ENCODE measurements at places on chromosomes 16 and 17.

GRCh38 chr16:82037666-82038065 lies 2.6 kb downstream of the HSD17B2 start:
- no peak for DNase-seq

- DNase-seq: no peak
Measured at GRCh38 chr16:18829251-18829650, 27.9 kb upstream of the ARL6IP1 start.

GRCh38 chr17:75639771-75640555 lies 6.7 kb downstream of the SMIM5 start:
- DNase-seq: no peak

GRCh38 chr17:44900894-44901293 lies 1.6 kb upstream of the EFTUD2 start:
- peak; percentile 50 for DNase-seq

- no peak for DNase-seq
Measured at GRCh38 chr16:19613834-19614233, 58.3 kb downstream of the VPS35L start.

DNA sequence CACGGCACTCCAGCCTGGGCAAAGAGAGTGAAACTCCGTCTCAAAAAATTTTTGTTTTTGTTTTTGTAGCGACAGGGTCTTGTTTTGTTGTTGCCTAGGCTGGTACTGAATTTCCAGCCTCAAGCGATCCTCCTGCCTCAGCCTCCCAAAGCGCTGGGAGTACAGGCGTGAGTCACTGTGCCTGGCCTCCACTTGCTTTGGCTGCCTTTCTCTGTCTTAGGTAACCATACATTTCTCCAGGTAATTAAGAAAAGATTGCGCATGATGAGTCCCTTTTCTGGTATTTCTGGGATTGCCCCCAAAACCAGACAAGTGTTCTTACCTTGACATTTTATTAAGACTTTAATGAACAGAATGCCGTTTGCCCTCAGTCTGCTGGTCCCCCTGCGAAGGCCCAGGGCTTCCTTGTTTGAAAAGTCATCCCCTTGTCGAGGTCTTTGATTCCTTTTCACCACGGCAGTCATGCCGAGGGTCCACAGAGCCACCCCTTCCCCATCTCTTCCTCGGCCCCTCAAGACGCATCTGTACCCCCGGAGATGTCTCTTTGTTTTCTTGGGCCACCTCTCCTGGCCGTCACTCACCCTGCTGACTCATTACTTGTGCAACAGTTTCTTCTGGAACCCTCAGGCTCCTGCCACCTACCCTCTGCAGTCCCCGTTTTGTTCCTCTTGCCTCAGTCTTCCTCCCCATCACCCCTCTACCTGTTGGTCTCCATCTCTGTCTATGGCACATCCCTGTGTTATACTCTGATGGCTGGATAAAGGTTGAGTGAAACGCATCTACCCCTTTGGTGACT lies 151.0 kb downstream of the SEC14L1 start:
- DNase-seq: no peak

DNA sequence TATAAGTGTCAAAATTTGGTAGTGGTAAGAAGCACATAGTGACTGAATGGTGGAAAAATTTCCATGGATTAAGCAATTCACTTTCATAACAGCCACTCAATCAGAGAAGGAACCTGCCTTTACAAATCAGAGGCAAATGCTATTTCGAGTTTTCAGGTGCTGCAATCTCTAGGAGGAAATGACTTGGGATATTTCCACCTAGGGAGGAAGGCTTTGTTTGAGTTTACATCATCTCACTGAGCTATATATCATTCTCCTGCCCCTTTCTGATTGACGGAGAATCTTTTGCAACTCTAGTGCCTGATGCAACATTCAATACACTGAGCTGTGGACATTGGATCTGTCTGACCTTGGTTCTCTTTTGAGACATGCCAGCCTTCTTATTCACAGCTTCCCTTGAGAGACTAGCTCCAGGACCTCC lies 26.3 kb downstream of the MARCHF10 start:
- DNase-seq: no peak

GRCh38 chr17:40422990-40423633 lies 5.4 kb upstream of the TOP2A start:
- DNase-seq: no peak

GRCh38 chr17:81635973-81636504 lies 873 bp downstream of the NPLOC4 start:
- no peak for DNase-seq

- DNase-seq: peak; percentile 78
Measured at GRCh38 chr17:17693253-17694168, 12.3 kb downstream of the RAI1 start.

GRCh38 chr16:54373534-54374520 lies 87.2 kb upstream of the IRX3 start:
- DNase-seq: no peak

- no peak for DNase-seq
Measured at GRCh38 chr16:554297-554621, 5.9 kb upstream of the PRR35 start.

DNA sequence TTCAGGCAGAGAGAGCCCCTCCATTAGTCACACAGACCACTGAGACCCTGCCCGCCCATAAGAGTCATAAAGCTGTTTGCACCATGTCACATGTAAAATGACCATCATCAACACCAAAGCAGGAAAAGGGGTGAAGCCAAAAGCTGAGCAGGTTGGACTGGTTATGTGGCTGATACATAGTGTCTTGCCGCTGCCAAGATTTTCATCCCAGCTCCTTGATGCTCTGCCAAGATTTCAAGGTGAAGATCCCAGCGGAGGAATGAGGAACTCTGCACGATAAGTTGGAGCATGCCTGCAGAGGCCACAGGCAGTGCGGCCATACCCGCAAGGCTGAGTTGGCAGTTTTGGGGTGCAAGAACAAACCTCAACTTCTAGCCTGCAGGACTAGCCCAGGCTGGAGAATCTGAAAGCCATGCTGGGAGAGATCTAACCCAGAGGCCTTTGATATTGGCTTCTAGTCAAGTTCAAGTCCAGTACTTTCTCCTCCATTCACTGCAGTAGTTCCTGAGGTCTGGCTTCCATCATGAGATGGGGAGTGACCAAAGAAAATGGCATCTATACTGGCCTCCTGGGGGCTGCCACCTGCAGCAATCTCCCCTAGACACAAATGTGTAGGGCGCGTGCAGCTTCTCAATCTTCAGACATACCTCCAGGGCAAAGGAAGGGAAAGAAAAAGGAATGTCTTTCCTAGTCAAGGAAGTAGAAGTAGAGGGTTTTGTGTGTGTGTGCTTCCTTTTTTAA lies 79.7 kb upstream of the NOL11 start:
- no peak for DNase-seq

GRCh38 chr17:7111784-7112509 lies 2.7 kb downstream of the ASGR2 start:
- DNase-seq: no peak

DNA sequence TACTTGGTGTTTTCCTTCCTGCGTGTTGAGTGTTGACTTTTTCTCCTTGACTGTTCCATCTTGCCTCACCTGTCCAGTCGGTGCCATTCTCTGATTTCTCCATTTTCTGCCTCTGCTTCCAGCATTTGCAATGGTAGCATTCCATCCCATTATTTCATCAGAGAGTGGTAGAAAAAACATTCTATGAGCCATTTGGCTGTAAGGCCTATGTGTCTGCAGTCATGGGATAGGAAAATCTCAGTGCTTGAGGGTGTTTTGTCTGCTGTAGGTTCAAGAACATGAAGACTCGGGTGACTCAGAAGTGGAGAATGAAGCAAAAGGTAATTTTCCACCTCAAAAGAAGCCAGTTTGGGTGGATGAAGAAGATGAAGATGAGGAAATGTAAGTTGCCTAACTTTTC lies 2.7 kb downstream of the UTP18 start:
- no peak for DNase-seq

GRCh38 chr17:57271821-57272220 lies 15.5 kb downstream of the MSI2 start:
- DNase-seq: no peak

GRCh38 chr17:3738562-3739295 lies 15.0 kb downstream of the HASPIN start:
- DNase-seq: peak; percentile 21

DNA sequence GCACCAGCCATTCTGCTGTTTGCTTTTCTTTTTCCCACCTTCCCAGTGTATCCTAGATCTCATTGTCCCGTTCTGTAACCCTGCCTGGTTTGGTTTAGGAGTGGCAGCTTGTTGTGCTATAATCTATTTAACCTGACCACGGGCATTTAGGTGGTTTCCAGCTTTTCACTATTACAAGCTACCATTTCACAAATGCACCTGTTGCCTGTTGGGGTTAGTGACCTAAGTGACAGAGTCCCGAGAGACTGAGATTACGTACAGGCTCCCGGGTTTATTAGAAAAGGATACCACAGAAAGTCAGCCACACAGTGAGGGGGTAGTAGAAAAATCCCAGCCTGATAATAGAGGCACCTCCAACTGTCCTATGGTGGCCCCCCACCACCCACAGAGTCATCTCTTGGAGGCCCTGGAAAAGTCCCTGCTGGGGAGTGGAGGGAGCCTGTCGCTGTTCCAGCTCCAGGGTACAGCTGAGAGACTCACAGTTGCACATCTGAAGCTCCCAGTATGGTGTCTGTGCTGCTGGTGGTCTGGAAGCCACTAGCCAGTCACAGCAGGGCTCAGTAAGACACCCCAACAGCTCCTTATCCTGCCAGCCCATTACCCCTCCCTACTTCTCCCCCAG lies 21.2 kb downstream of the CLEC16A start:
- DNase-seq: no peak

GRCh38 chr16:51919736-51920135 lies 627.2 kb downstream of the TOX3 start:
- DNase-seq: no peak

- no peak for DNase-seq
Measured at GRCh38 chr16:50476486-50477255, 71.5 kb upstream of the NKD1 start.

Measured in NCI-H2081 (cell line).